ENCODE measurements at places on chromosomes 4 and X. TPM values are rescaled to one million over a fixed set of nuclear protein-coding genes. Genes with fewer than 3 reads are reported as not detected.

SLC16A2 gene
- 0.46 TPM for total RNA-seq

PF4V1 gene
- total RNA-seq: not detected

FRMD7 gene
- not detected for total RNA-seq

CAPN6 gene
- not detected for total RNA-seq

CLCN5 gene
- total RNA-seq: 3.0 TPM

IBSP gene
- total RNA-seq: not detected

WWC2 gene
- 0.85 TPM for total RNA-seq

CENPVL1 gene
- total RNA-seq: not detected

TMEM187 gene
- total RNA-seq: 3.5 TPM

GAGE13 gene
- not detected for total RNA-seq

PIR gene
- total RNA-seq: 2.6 TPM

GLRA3 gene
- not detected for total RNA-seq

FMR1NB gene
- total RNA-seq: not detected

CENPVL2 gene
- total RNA-seq: not detected

IL21 gene
- 3.5 TPM for total RNA-seq

FABP2 gene
- total RNA-seq: not detected

CPE gene
- not detected for total RNA-seq

THAP9 gene
- 1.6 TPM for total RNA-seq

MAGEA2B gene
- total RNA-seq: not detected

NDST4 gene
- not detected for total RNA-seq

MAP7D2 gene
- 0.53 TPM for total RNA-seq

EREG gene
- total RNA-seq: not detected

RASSF6 gene
- total RNA-seq: not detected

EXOC1L gene
- not detected for total RNA-seq

GRID2 gene
- not detected for total RNA-seq

SLC39A8 gene
- total RNA-seq: 82.0 TPM

TEX11 gene
- total RNA-seq: not detected

SLC2A9 gene
- total RNA-seq: 3.0 TPM

TBC1D25 gene
- 14.0 TPM for total RNA-seq

DGKK gene
- total RNA-seq: not detected

MAGEB17 gene
- total RNA-seq: not detected

NLRP2B gene
- total RNA-seq: not detected

S100P gene
- 1.0 TPM for total RNA-seq

FAM114A1 gene
- total RNA-seq: not detected

EDA2R gene
- 2.0 TPM for total RNA-seq

CCDC160 gene
- not detected for total RNA-seq

GYPB gene
- not detected for total RNA-seq

FRG2 gene
- total RNA-seq: 0.59 TPM

CCKAR gene
- not detected for total RNA-seq

PLCXD1 gene
- 30.6 TPM for total RNA-seq

APLN gene
- total RNA-seq: 0.11 TPM

KCNIP4 gene
- total RNA-seq: not detected

GNPDA2 gene
- total RNA-seq: 20.9 TPM

LRP2BP gene
- total RNA-seq: 0.35 TPM

FOXO4 gene
- total RNA-seq: 13.8 TPM

SRPX2 gene
- total RNA-seq: not detected

NOA1 gene
- 22.0 TPM for total RNA-seq

ALAS2 gene
- total RNA-seq: not detected

GDPD2 gene
- total RNA-seq: not detected

CTAG2 gene
- 44.1 TPM for total RNA-seq

HSFX3 gene
- not detected for total RNA-seq

ZMAT1 gene
- total RNA-seq: 3.2 TPM

TBX22 gene
- total RNA-seq: not detected

CLNK gene
- total RNA-seq: 0.11 TPM

DCAF12L2 gene
- total RNA-seq: not detected

ANTXR2 gene
- total RNA-seq: 18.2 TPM

MBTPS2 gene
- 8.8 TPM for total RNA-seq

Measured in CD8-positive, alpha-beta memory T cell (primary cell).